EL (cell line): ENCODE measurements at places on chromosomes 12 and 14.

DNA sequence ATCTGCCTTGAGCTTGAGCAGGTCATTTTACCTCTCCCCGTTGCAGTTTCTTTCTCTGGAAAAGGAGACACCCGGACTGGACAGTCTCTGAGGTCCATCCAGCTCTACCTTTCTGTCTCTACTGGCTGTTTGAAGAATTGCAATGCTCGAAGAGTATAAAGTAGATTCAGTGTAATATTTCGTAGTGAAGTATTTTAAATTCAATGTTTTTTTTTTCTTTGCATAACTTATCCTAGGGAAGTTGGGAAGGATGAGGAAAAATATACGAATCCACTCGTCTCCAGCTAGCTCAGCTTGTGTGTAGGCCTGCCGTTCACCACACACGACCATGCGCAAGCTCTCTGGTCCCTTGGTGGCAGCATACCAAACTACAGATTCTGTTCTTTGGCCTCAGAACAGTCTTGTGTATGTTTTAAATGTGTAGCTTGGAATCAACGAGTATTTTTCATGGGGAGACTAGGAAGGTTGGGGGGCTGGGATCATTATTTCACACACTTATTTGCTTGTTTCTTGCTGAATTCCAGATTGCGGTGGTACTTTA is 307.9 kb downstream of the CACNA1C start:
- DNase-seq = no peak

DNA sequence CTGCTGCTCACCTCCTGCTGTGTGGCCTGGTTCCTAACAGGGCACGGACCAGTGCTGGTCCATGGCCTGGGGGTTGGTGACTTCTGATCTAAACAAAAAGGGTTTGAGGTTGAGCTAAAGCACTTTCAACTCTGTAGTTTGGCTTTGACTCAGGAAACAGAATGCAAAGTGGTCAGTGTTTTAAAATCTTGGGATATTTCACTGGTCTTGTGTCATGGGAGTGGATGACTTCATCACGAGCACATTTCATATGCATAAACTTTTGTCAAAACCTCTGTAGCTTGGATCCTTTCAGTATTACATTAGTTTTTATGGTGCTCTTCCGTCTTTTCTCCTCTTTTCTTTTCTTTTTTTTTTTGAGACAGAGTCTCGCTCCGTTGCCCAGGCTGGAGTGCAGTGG is 25.6 kb downstream of the FAM161B start:
- no peak for DNase-seq

DNA sequence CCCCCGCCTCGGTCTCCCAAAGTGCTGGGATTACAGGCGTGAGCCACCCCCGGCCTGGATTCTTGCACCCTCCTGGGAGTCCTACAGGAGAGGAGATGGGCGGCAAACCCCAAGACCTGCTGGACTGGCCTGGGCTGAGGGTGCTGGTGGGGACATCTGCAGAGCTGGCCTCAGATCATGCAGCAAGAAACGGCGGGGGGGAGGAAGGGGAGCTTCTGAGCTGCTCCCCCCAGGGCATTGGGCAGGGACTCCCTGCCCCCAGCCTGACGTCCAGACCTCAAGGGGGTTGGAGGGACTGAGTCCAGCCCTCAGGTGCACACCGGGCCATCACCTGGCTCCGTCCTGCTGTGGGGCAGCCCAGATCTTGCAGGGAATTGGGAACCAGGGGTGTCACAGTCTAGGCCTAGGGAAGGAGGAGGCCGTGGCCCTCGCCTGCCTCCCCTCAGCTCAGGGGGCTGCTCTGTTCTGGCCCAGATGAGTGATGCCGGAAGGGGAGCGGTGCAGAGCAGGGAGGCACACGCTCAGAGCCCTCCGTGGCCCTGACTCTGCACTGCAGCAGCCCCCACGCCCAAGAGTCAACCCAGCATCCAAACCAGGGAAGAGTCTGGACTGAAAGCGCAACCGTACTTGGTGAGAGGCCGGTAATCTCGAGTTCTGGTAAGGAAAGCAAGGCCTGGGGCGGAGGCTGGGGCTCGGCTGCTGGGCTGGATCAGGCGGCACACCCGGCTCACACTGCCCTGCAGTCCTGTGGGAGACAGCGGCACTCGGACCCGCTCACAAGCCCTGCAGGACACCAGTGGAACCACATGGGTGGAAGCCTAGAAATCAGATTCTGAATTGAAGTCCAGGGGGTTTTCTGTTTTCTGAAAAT is 8.9 kb upstream of the AMN start:
- DNase-seq = no peak

- DNase-seq = peak; percentile 97
Measured at GRCh38 chr12:54222609-54223008, 33.8 kb upstream of the SMUG1 start.

DNA sequence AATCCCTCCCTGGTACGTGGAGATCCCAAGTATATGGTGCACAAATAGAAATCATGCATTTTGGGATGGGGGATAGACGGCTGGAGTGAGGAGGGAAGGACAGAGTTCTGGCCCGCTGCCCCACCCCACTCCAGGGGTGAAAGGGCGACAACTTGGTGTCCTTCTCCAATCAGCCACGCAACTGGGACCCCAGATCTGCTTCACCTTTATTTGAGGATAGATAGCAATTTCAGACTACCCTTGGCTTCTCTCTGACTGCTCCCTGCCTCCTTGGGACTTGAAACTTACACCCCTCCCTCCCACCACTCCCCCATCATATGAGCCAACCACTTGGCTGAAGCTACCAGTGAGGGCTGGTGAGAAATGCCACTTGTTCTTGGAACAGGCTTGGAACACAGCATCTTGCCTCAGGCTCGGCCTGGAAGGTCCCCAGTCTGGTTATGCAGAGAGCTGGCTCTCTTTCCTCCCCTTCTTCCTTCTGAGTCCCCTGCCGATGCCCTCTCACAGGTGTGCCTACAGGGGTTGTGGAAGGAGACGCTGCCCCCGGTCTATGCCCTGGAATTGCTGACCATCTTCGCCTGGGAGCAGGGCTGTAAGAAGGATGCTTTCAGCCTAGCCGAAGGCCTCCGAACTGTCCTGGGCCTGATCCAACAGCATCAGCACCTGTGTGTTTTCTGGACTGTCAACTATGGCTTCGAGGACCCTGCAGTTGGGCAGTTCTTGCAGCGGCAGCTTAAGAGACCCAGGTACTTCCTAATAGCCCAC is 8.1 kb downstream of the OAS3 start:
- no peak for DNase-seq

DNA sequence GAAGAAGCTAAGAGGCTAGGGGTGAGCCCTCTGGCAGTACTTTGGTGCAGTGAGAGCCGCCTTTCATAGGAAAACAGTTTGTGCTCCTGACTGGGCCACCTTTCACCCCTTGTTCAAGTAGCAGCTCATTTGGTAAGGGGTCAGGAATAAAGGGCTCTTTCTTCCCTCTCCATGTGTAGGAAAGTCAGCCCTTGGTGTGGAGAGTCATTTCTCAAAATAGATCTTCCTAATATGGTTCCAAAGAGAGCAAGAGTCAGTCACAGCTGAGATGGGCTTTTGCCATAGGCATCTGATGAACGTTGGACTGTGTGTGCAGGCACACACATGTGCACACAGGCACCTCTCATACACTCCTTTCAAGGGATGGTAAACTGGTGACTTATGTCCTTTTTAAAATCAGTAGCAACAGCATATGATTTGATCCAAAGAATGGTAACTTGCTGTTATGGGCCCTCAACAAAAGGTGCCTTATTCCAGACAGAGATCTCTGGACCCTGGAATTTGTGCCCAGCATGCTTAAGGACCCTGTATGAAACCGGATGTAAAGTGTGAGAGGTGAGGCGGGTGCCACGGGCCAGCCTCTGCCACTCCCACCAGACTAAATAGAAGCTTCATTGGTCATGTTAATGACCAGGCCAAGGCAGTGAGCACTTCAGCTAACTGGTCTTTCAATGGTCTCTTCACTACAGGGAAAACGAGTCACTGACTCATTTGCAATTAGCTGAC is 16.7 kb upstream of the RIC8B start:
- no peak for DNase-seq

- DNase-seq = peak; percentile 81
Measured at GRCh38 chr14:63893701-63894458, 41.1 kb downstream of the SYNE2 start.

DNA sequence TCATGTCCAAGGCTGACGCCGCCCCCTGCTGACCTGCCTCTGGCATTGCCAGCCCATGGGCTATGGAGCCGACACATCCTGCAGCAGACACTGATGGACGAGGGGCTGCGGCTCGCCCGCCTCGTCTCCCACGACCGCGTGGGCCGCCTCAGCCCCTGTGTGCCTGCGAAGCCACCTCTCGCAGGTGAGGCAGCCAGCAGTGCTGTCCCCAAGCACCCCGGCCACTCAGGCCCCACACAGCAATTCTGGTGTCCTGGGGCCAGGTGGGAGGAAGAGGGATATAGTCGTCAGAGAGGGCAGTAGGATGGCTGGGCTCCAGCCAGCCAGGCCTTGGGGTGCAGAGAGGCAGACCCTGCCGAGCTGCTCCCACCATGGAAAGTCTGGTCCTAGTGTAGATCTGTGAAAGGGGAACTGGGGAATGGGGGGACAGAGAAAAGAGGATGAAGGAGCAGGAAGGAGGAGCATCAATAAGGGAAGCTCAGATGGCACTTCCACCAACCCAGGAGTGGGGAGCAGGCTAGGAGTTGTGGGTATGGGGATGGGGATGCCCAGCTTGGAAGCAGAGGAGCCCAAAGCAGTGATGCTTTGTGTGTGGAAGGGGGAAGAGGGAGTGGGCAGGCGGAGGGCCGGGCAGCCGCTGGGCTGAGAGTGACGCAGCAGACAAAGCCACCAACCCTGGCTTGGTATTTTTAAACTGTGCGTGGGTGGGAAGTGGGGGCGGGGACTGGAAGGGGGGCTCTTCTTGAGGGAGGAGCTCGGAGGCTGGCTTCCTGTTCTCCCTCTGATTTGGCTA is 4.7 kb downstream of the NAB2 start:
- peak; percentile 89 for DNase-seq

DNA sequence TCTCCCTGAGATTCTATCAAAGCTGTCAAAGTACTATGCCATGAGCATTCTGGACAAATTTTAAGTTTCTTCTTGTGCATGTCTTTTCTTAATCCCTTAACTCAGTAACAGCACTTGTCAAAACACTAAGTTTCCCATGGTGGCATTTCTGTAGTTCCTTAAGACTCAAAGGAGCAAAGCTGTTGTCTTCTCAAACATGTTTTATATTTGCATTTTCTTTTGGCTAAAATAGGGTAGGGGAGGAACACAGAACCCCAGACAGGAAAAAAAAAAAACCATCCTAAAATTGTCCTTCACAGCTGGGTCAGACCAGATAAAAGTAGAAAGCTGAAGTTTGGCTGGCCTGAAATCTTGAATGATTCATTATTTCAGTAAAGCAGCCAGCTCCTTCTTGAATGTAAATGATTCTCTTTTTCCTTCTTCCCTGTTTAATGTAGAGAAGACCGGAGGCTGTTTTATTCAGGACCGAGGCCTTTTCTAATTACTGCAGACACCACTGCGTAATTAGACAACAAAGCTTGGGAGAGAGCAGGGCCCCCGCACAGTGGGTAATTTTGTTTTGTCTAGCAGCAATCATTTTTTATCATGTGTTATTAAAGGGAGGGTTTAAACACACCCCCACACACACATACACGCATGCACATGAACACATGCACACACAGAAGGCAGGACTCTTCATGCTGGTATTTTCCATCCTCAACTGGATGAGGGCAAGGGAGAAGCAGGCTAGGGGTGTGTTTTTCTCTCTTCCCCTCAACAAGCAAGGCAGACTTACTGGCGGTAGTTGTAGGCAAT is 51.0 kb downstream of the PAH start:
- DNase-seq = no peak

GRCh38 chr12:108668063-108668462 is 34.4 kb upstream of the SELPLG start:
- DNase-seq = no peak

GRCh38 chr12:124466216-124467128 is 100.9 kb downstream of the NCOR2 start:
- DNase-seq = peak; percentile 69

DNA sequence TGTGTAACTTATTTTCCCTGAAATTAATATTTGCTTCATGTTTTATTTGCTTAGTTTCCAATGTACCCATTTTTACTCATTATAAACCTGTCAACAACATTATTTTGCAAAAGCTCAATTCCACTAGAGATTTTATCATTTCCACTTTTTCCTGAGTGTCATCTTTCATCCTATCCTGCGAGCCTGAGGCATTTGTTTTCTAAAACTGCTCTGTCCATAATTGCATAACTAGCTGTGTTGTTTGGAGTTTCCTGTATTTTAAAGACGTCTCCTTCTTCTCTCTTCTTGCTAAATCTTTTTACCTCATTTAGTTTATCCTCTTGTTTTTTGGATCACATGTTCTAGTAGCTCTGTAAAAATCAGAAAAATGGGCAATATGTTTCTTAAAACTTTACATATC is 332.7 kb upstream of the NOVA1 start:
- no peak for DNase-seq

DNA sequence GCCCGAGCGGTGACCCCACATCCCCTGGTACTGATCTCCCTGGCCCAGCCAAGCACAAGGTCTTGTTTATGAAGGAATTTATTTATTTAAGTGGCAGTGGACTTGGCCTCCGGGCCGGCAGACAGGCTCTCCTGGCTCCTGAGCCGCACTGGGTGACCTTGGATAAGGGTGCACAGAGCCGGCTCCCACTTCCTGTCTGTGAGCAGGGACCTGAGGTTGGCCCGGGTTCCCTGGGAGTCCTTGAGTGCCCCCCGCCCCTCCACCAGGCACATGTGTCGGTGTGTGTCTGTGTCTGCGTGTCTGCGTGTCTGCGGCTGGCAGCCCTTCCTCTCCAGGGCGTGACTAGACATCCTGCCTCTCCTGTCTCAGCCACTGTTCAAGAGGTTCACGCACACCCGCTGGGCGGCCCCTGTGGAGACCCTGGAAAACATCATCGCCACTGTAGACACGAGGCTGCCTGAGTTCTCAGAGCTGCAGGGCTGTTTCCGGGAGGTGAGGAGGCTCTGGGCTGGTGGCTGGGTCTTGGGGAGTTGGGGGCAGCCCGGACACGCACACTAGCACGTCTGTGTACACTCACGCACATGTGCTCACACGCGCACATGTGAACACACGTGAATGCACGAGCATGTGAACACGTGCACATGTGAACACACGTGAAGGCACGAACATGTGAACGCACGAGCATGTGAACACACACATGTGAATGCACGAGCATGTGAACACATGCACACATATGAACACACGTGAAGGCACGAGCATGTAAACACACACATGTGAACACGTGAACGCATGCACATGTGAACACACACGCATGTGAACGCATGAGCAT is 9.3 kb downstream of the TNFAIP2 start:
- DNase-seq = no peak
